ENCODE measurements at places on chromosomes 5 and 9. TPM values are rescaled to one million over a fixed set of nuclear protein-coding genes. Genes with fewer than 3 reads are reported as not detected.

The PCDHB4 gene
- total RNA-seq: 0.07 TPM

The COL15A1 gene
- total RNA-seq: 0.63 TPM

The NTRK2 gene
- total RNA-seq: not detected

The OBP2B gene
- not detected for total RNA-seq

The NTNG2 gene
- total RNA-seq: 0.83 TPM

The ADAMTS12 gene
- total RNA-seq: 6.4 TPM

The ACSL6 gene
- 0.22 TPM for total RNA-seq

The CDH9 gene
- not detected for total RNA-seq

The MGAT4B gene
- 204 TPM for total RNA-seq

The ATP10B gene
- not detected for total RNA-seq

The AQP7 gene
- total RNA-seq: 0.31 TPM

The MUSK gene
- not detected for total RNA-seq

The ABO gene
- not detected for total RNA-seq

The CXCL14 gene
- total RNA-seq: 0.37 TPM

The CCDC152 gene
- total RNA-seq: not detected

The SLC6A7 gene
- total RNA-seq: not detected

The CBY3 gene
- total RNA-seq: not detected
